NCI-H187 (cell line): ENCODE measurements at places on chromosomes 1 and 21.
A peak's percentile ranks its signal among the peaks of the same experiment; 100 is the strongest.

- no peak for DNase-seq
Observed at GRCh38 chr21:34938089-34938764, 110.9 kb downstream of the RUNX1 start.

- DNase-seq: no peak
Observed at GRCh38 chr1:9890224-9890731, 19.8 kb downstream of the CTNNBIP1 start.

- DNase-seq: no peak
Observed at GRCh38 chr1:9787702-9788101, 36.1 kb downstream of the CLSTN1 start.

DNA sequence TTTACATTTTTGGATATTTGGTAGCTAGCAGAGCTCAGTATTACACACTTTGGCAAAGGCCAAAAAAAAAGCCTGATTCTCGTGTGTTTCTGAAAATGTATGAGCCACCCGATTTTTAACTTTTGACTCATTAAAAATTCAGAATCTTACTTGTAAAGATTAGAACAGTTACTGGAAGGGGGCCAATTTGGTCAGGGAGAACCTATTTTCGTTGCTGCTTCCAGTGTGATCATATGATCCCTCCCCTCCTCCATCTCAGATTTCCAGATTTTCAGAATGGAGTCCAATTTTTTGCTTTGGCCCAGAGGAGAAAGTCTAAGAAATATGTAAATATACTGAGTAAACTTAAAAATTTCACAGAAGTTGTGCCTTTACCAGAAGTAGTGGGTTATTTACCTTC is 3.2 kb upstream of the OR2AK2 start:
- DNase-seq: no peak

- no peak for DNase-seq
Observed at GRCh38 chr1:46137916-46138315, 5.5 kb upstream of the PIK3R3 start.

DNA sequence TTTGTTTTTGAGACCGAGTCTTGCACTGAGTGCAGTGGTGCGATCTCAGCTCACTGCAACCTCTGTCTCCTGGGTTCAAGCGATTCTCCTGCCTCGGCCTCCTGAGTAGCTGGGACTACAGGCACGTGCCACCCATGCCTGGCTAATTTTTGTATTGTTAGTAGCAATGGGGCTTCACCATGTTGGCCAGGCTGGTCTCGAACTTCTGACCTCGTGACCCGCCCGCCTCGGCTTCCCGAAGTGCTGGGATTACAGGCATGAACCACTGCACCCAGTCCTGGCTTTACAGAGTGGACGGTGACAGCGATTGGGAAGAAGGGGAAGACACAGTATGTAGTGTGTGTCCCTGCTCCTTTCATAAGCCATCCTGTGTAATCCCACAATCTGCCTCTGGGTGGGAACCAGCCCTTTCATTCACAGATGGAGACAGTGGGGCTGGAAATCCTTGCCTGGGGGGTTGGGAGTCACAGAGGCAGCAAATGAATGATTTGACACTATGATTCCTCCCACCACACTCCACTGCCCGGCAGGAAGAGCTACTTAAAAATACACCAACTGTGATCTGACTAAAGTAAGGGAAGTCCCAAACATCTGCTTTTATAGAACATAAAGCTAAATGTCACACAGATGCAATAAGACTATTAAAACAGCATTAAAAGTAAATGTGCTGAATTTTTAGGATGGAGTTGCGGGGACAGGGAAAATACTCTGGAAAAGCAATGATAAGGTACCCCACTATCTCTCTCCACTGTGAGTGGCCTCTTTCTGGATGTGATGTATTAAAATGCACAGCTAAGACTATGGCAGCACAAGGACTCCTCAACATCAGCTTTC is 4.5 kb downstream of the PARP1 start:
- DNase-seq: no peak

GRCh38 chr1:64875606-64876005 is 90.7 kb downstream of the JAK1 start:
- no peak for DNase-seq

- no peak for DNase-seq
Observed at GRCh38 chr1:173112129-173112528, 61.4 kb upstream of the TNFSF18 start.

- no peak for DNase-seq
Observed at GRCh38 chr1:213996320-213997037, 8.7 kb downstream of the PROX1 start.

DNA sequence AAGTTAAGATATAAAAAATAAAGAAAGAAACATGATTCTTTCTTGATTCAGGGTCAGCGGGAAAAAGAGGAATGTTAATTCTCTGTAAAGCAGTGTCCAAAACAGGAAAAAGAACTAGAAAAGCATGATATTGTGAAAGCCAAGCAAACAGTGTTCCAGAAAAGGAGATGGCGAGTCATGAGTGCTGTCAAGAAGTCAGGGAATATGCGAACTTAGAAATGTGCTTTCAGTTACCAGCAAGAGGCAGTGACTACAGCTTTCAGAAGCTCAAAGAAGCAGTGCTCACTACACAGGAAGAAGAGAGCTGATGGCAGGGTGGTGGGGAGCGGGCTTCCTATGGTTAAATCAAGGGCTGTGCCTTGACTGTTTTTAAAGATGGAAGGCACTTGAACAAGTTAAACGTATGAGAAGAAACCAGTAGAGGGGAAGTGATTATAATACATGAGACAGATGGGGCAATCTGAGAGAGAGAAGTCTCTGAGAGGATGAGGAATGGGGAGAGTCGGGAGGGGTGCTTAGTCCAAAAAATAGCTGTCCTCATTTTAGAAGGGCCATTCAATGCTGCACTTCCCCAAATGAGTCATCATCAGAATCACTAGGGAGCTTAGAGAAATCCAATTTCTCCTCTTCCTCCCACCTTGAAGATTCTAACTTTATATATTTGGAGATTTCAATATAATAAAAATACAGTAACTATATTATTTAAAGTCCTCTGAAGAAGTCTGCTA is 90.4 kb downstream of the KCNK1 start:
- DNase-seq: no peak

GRCh38 chr1:193890935-193891334 is 704.5 kb upstream of the B3GALT2 start:
- DNase-seq: no peak

DNA sequence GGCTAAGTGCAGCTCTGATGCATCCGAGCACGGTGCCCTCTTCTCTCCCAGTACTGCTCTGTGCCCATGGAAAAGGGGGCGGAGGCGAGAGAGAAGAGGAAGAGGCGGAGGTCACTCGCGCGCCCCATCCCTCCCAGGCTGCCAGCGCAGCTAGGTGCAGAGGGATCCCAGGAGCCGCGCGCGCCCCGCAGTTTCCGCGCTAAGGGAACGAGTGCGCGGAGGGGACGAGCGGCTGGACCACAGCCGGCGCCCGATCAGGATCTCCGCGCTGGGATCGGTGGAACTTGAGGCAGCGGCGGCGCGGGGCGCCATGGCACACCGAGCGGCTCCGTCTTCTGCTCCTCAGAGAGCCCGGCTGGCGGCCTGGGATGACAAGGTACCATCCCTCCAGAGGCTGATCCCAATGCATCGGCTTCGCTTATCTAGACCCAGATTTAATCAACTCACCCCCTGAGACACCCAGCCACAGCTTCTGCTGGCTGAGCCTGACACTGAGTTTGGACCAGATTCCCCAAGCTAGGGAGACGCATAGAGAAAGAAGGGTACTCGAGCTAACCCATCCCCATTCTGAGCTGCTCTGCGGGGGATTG is at the start of gene PTGFR:
Gene PTGFR, plus strand, starts transcription at position 114 of the 590 bp plus-strand sequence. CDS start 1,770 bp downstream, outside the sequence.
- DNase-seq: no peak

GRCh38 chr1:99397029-99397428 is 132.7 kb downstream of the PLPPR4 start:
- no peak for DNase-seq

- no peak for DNase-seq
Observed at GRCh38 chr1:53293123-53293522, 34.7 kb downstream of the LRP8 start.

GRCh38 chr1:92536980-92537884 is 50.5 kb upstream of the GFI1 start:
- DNase-seq: no peak

GRCh38 chr1:78301141-78301540 is 189.6 kb upstream of the PTGFR start:
- DNase-seq: no peak

DNA sequence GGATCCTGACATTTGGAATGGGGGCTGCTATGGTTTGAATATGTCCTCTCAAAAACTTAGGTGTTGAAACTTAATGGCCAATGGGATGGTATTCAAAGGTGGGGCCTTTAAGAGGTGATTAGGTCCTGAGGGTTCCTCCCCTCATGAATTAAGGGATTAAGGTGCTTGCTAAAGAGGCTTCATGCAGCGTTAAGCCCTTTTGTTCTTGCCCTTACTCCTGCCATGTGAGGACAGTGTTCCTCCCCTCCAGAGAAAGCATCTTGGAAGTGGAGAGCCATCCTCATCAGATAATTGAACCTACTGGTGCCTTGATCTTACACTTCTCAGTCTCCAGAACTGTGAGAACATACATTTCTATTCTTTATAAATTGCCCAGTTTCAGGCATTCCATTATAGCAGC is 146.6 kb downstream of the KCNJ6 start:
- no peak for DNase-seq

DNA sequence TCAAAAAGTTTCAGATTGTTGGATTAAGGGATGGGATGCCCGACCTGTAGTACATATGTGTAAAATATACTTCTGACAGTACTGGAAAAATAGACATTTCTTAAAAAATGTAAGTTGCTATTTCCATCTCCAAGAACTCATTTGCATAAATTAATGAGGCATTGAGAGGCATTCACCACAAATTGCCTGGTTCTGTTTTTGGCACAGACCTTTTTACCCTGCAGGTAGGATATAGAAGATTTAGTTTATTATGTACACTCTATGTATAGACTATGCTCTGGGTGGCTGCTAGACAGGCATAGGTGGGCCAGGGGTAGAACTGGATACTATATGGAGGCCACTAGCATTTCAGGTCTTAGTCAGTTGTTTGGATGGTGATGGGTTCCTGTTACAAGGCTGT is 8.0 kb downstream of the CCDC17 start:
- DNase-seq: no peak

GRCh38 chr1:51203874-51204245 is 32.2 kb upstream of the RNF11 start:
- DNase-seq: no peak

GRCh38 chr21:16847211-16847610 is 665.6 kb upstream of the CXADR start:
- no peak for DNase-seq

- no peak for DNase-seq
Observed at GRCh38 chr1:39922251-39922688, 20.6 kb upstream of the MYCL start.

- DNase-seq: no peak
Observed at GRCh38 chr1:205214756-205215155, 3.3 kb upstream of the DSTYK start.

GRCh38 chr21:31830701-31831100 is 42.1 kb upstream of the HUNK start:
- DNase-seq: no peak

DNA sequence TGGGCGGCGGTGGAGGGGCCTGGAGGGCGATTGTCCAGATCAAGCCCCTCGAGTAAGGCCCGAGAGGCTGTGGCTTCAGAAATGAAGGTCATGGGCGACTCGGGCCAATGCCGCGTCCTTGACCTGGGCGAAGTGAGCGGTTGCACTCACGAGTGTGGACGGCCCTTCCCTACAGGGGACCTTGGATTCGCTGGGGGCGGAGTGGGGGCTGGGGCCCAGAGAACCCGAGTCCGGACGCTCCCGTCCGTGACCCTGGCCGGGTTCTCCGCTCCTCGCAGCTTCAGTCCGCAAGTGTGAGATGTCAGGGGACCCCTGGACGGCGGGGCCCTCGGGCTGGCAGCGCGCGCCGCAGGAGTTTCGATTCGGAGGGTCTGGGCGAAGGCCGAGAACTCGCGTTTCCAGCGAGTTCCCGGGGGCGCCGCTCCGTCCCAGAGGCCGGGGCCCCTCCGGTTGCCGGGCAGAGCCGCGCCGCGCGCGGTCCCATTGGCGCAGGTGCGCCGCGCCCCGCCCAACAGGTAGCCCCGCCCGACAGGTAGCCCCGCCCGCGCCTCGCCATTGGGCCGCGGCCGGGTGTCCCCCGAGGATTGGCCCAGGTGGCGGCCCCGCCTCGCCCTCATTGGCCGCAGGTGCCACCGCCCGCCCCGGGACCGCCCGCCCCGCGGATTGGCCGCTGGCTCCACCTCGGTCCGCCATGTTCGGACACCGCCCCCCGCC is at the start of gene PRKCZ:
Gene PRKCZ, plus strand, starts transcription at position 694 of the 714 bp plus-strand sequence. CDS start 220 bp downstream, outside the sequence.
- DNase-seq: peak; percentile 94

- DNase-seq: no peak
Observed at GRCh38 chr21:33268393-33268736, 2.2 kb downstream of the IL10RB start.

GRCh38 chr1:61581251-61581650 is 143.7 kb downstream of the TM2D1 start:
- DNase-seq: no peak

DNA sequence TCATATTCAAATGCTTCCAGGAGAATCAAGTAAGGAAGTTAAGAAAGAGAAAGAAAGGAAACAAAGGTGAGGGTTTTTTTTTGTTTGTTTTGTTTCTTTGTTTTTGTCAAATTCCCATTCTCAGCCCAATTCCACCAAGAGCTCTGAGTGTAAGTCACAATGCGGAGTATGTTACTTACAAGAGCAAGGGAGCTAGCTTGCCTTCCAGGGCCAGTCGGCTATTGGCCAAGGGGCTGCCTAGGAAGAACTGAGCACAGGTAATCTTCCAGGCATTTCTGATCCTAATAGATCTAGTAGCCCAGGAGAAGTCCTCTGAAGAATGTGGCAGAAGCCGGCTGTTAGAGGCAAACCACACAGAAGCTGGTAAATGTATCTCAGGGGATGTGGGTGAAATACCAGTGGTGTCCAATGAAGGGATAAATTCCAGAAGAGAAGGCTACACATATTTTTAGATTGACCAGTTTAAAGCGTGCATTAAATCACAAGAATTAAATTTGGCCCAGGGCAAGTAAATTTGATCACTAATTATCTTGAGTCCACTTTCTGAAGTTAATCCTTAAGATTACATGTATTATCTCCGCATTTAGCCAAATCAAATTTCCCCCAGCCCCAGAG is 239.6 kb upstream of the ADAMTS5 start:
- no peak for DNase-seq

DNA sequence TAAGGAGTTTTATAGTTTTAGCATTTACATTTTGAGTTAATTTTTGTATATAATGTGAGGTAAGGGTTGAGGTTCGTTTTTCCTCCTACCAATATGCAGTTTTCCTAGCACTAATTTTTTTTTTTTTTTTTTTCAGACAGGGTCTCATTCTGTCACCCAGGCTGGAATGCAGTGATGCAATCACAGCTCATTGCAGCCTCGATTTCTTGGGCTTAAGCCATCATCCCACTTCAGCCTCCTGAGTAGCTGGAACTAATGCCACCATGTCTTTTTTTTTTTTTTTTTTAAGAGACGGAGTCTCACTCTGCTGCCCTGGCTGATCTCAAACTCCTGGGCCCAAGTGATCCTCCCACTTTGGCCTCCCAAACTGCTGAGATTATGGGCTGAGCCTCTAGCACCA is 2.5 kb upstream of the UBASH3A start:
- no peak for DNase-seq
